Gastroesophageal sphincter (tissue), 4 donors: ENCODE measurements at places on chromosomes 1 and 21.

DNA sequence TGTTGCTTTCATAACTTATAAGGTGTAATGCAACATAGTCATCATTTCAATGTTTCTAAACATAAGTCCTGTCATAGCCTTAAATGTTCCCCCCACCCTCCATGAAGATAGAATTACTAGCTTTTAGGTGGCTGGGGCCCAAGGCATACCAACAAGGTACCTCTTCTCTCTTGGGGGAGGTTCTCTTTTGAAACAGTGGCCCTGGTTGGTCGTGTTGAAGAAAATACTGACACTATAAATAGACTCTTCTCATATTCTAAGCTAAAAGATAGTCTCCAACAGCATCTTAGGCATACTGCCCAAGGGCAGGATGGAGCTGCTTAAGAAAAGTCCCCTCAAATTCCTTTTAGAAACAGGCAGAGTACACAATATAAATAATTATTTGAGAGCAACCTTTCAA is 255.0 kb downstream of the FAF1 start:
- ATAC-seq, result no peak

GRCh38 chr1:244388961-244389360 is 62.7 kb downstream of the ADSS2 start:
- ATAC-seq, result no peak

GRCh38 chr1:241274693-241275092 is 82.3 kb downstream of the RGS7 start:
- no peak for ATAC-seq

- ATAC-seq, result no peak
These were observed 36.0 kb upstream of the TENT5C start for GRCh38 chr1:117569856-117570255.

GRCh38 chr1:117612517-117613248 is 6.8 kb downstream of the TENT5C start:
- ATAC-seq, result no peak
